ENCODE measurements at places on chromosomes 6 and 20.

DNA sequence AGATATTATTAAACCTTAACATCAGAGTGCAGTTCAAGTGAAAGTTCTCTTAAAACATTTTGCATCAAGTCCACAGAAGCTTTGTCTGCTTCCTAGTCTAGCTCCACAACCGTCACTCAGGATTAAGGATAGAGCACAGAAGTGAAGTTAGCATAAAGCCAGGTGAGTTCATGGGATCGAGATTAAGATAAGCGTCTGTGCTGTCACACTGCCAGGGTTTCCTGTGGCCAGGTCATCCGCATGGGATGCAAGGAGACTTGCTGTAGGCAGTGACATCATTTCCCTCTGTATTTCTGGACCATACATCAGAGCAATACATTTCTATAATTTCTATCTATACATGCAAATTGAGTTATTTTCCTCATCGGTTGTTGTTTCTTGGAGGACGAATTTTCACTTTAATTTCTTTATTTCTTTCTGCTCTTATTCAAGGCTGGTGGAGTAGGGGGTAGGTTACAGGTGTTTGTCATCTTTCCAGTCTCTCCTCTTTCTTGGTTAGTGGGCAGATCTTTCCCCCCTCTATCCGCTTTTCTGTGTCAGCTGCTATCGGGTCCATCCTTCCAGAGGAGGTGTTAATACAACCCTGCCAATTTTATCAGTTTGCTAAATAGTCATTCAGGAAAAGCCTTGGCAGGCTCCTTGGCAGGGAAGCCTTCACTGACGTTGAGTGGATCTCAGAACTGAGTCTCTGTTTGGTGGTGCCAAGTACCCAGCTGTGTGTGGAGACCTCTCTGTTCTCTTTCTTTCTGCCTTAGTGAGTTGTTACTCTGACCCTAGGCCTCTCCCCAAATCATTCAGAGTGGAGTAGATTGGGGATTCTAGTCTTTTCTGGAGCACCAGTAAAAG, 307.6 kb upstream of the MAP3K7 start:
- no peak for DNase-seq

DNA sequence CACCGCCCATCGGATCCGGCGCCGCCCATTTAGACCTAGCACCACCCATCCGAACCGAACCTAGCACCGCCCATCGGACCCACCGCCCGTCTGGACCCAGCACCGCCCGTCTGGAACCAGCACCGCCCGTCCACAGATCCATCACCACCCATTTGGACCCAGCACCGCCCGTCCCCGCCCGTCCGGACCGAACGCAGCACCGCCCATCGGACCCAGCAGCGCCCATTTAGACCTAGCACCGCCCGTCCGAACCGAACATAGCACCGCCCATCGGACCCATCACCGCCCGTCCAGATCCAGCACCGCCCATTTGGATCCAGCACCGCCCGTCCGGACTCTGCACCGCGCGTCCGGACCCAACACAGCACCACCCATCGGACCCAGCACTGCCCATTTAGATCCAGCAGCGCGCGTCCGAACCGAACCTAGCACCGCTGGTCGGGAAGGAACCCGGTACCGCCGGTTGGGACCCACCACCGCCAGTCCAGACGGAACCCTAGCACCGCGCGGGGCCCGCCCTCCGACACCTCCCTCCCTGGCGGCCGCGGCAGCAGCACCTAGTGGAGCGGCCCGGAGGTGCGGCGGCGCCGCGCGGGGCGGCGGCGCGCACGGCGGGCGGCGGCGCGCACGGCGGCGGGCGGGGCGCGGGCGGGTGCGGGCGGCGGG, 348 bp upstream of the AFDN start:
- DNase-seq = peak; percentile 80

GRCh38 chr20:38680500-38681306, 43.6 kb upstream of the SLC32A1 start:
- peak; percentile 49 for DNase-seq

DNA sequence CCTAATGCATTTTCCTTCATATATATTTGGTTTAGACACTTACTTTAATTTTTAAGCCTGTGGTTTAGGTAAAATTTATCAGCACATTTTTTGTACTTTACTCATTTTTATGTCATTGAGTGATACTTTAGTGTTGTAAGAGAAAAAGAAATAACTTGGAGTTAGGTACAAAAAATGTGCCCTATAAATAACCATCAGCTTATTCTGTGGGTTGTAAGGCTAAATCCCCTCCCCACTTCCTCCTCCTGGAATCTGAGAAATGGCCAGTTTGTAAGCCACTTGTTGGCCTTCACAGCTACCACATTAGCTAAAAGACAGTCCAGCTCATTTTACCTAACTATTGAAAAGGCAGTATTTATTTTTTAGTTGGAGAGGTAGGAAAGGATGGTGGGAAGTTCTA, 576.3 kb downstream of the PKHD1 start:
- DNase-seq = no peak

DNA sequence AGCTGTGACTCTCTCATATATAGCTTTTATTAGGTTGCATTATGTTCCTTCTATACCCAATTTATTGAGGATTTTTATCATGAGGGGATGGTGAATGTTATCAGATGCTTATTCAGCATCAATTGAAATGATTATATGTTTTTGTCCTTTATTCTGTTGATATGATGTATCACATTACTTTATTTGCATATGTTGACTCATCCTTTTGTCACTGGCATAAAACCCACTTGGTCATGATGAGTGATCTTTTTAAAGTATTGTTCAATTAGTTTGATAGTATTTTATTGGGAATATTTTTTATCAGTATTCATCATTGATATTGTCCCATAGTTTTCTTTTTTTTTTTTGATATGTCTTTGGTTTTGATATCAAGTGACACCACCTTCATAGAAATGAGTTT, 529.9 kb downstream of the MMUT start:
- no peak for DNase-seq

- no peak for DNase-seq
Observed at GRCh38 chr20:49280463-49281058, 2.7 kb upstream of the ZNFX1 start.

DNA sequence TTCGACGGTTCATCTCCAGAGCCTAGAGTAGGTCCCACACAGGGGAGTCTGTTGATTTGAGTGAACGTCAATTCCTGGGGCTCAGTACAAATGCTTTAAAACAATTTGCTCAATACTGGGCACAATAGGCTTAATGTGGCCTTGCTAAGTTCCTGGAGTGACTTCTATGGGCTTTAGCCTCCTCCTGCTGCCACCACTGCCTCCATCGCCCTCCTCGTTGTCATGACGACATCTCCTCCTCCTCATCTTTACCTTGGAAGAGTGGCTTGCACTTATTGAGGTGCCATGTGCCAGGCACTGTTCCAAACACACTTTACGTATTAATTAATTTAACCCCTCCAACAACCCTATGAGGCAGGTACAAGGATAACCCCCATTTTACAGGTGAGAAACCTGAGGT, 11.8 kb upstream of the ZMYND8 start:
- DNase-seq = no peak

DNA sequence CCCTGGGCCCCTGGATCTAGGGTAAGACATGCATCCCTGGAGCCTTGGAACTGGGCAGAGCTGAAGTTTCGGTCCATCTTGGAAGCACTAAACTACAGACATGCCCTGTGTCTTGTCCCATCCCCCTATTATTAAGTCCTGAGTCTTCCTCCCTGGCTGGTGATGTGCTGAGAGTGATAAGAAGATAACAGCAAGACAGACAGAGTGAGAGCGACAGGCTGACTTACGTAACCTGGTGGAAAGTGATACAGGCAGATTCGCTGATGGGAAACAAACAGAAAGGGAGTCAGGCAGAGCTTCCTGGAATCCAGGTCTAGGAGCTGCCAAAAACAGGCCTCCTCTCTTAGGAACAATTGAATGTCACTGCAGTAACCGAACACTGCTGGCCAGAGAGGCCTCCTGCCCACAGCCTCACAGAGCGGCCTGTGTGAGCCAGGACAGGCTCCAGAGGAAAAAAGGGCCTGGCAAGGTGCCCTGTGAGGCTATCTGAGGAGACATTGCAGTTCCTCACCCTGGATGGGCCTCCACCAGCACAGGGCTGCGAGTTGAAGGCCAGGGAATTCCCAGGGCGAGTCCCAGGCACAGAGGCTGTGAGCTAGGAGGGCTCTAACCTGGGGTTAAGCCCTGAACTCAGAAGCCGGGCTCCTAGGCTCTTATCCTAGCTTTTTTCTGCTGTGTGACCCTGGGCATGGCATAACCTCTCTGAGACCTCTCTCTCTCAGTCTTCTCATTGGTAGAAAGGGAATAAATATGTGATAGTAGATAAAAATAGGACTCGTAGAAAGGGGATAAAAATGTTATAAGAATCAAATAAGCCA, 34.2 kb upstream of the B4GALT5 start:
- DNase-seq = no peak

All from right kidney (tissue), 9 donors.